ENCODE measurements at places on chromosomes 13 and 19.

DNA sequence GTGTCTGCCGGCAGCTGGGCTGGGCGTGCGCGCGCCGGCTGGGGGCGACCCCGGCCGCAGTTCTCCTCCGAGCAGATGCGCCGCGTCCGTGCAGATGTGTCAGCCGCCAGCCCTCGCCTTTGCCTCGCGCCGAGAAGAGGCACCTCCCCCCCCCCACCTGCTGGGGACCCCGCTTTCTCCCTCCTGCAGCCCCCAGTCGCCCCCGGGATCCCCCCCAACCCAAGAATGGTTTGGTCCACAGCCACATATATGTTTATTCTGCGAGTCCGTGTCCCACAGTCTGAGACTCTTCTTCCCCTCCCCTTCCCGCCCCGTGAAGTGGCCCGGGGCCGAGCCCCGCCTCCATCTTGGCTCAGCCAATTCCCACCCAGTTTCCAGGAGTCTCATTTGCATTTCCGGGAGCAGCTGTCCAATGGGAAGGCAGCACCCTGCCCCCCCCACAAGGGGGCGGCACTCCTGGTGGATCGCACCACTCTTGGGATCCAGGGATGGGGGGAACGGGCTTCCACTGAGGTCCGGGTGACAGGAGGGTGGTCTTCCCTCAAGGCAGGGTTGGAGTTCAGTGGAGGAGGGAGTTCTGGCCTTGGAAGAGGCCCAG is 8.6 kb downstream of the ISOC2 start:
- DNase-seq: peak; percentile 22

DNA sequence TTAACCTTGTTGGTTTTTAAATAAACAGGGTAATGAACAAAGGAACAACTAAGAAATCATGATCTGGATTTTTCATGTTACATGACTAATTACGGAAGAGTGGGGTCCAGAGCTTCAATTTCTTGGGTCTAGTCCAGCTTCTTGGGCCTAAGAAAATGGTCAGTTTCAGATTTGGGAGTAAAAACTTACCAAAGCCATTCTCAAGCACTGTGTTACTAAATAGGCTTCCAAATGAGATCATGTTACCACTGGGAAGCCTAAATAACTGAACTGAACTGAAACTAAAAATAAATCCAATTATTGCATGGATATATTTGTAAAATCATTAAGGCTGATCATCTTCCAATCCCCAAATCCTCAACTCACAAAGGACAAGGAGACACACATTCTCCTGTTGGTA is 13.9 kb downstream of the TBC1D4 start:
- DNase-seq: no peak

DNA sequence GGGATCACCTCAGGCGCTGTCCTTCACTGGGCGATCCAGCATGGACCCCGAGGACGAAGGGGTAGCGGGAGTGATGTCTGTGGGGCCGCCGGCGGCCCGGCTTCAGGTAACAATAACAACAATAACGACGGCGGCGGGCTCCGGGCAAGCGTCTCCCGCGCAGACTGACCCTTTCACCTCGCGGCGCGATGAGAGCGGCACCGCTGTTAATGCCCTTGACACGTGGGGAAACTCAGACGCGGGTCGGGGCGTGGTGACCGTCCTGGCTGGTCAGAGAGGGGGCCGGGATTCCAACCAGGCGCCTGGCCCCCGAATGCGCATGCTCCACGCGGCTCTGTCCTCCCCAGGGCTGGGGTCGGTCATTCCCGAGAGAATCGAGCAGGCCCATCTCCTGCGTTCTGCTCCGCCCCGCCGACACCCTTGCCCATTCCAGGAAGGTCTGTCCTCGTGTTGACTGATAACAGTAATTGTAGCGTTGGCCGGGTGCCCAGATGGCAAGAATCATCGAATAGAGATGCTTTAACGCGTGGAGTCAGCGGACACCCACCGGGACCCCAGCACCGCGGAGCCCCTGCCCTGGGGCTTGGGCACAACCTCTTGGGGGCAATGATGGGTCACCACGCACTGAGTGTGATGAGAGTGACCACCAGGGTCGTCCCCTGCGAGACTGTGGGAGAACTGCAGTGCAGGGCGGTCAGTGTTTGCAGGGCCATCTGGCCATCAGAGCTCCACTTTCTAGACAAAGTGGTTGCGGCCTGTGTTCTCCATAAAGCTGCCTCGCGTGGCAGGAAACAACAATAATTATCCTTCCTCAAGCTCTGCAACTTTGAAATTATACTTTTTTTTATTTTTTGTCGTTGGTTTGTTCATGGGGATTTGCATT is 528 bp downstream of the ZNF8 start:
- peak; percentile 44 for DNase-seq

DNA sequence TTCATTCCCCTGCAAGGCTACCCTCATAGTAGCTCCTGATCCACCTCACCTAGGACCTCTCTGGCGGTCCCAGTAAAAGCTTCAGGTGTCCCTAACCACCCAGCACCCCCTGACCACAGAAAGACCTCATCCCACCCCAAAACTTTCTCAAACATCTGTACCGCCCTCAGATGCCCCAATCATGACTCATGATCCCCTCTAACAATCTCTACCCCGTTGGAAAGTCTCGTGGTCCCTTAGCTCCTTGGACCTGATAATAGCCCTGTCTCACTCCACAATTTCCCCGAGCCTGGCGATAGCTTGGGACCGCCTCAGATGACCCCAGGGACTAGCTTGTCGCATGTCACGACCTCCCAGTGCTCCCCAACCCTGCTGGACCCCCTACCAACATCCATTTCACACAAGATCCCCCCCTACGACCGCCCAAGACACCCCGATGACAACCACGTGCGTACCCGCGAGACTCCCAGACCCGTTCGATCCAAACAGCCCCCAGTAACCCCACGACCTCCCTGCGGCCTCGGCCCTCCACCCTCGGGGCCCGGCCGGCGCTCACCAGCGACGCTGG is 450 bp downstream of the NDUFA11 start:
- no peak for DNase-seq

- no peak for DNase-seq
Measured at GRCh38 chr19:37217480-37217774, 587 bp upstream of the ZNF383 start.

GRCh38 chr13:50167967-50168366 is 152.7 kb downstream of the KCNRG start:
- DNase-seq: no peak

- no peak for DNase-seq
Measured at GRCh38 chr19:2554856-2555255, 78.9 kb downstream of the GADD45B start.

- no peak for DNase-seq
Measured at GRCh38 chr19:1827566-1828278, 15.6 kb upstream of the ATP8B3 start.

DNA sequence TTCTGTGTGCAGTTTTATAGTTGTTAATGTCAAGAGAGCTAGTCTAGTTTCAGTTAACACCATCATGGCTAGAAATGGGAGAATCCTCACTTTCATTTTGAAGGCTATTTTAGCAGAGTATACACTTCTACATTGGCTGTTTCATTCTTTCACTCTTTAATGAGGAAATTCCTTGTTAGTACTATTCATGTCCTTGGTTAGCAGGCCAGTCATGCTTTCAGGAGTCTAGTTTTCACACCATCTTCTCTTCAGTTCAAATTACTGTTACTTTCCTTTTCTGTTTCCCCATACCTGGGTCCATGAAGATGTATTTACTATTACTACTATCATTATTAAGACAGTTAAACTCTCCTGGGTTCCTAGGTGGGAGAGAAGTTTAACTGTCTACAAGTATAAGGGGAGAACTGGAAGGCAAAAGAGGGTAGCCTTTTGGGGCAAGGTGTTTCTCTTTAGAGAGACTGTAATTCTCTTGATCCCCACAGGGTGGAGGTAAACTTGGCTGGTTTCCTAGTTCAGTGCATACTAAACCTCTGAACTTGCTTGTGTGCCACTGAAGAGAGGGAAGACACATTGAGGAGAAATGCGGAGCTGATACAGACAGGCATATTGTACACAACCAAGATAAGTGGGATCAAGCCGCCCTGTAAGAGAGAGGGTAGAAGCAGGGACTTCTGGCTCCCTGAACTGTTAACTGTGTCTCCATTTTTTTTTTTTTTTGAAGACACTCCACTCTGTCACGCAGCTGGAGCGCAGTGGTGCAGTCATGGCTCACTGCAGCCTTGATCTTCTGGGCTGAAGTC is 41.3 kb upstream of the IGFL4 start:
- DNase-seq: peak; percentile 10

DNA sequence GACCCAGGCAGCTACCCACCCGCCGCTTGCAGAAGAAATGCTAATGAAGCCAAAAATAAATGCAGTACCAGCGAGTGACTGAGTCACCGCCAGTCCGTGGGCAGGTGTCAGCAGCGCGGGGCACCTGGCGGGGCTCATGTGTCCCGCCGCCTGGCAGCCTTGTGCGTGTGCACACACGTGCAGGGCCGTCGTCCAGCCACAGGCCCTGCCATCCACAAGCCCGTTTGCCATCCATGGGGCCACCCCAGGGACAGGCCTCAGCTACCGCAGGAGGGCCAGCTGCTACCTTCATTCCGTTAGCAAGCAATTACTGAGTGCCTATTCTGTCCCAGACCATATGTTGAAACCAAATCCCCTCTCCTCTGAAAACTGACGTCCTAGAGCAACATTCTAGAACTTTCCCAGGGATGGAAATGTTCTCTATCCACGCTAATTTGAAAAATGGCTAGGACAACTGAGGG is 20.5 kb downstream of the NCAN start:
- no peak for DNase-seq

- DNase-seq: no peak
Measured at GRCh38 chr13:55613429-55614187, 1527.1 kb upstream of the PRR20A start.

- no peak for DNase-seq
Measured at GRCh38 chr19:16541526-16542044, 652 bp downstream of the CHERP start.

GRCh38 chr13:94112227-94112626 is 367.3 kb downstream of the DCT start:
- no peak for DNase-seq

GRCh38 chr13:111903143-111903542 is 163.8 kb upstream of the SOX1 start:
- no peak for DNase-seq

Measured in stimulated activated CD4-positive, alpha-beta T cell treated with anti-CD3 and anti-CD28 coated beads, Interleukin-2, amount 100 ng/mL, for 48 hours (primary cell).